ENCODE measurements at places on chromosomes 11 and 22. TPM values are rescaled to one million over a fixed set of nuclear protein-coding genes. Genes with fewer than 3 reads are reported as not detected.

The UBE4A gene
- total RNA-seq, result 50.3 TPM

The CDCA5 gene
- 15.5 TPM for total RNA-seq

The MMP12 gene
- total RNA-seq, result 3.0 TPM

The DUSP8 gene
- total RNA-seq, result 0.64 TPM

The PKDREJ gene
- not detected for total RNA-seq

The ZFP91 gene
- 68.7 TPM for total RNA-seq

The LIPT2 gene
- 1.7 TPM for total RNA-seq

The EHD1 gene
- 80.2 TPM for total RNA-seq

The FOSL1 gene
- 18.0 TPM for total RNA-seq

The SLC5A1 gene
- total RNA-seq, result not detected

The CCDC73 gene
- total RNA-seq, result not detected

The DTX4 gene
- total RNA-seq, result 2.3 TPM

The TRIM6 gene
- 6.5 TPM for total RNA-seq

The MRGPRX3 gene
- not detected for total RNA-seq

The LIF gene
- 7.4 TPM for total RNA-seq

The TTC12 gene
- 16.0 TPM for total RNA-seq

The DCHS1 gene
- 33.7 TPM for total RNA-seq

The CRYAB gene
- 11.0 TPM for total RNA-seq

The C11orf16 gene
- not detected for total RNA-seq

The MMP27 gene
- not detected for total RNA-seq

The MMP8 gene
- under 0.01 TPM for total RNA-seq

The MTNR1B gene
- total RNA-seq, result not detected

Measured in fibroblast of villous mesenchyme (primary cell).